ENCODE measurements at places on chromosomes 7 and 10.

GRCh38 chr7:90713628-90714027, 117.5 kb downstream of the CDK14 start:
- DNase-seq, result no peak

DNA sequence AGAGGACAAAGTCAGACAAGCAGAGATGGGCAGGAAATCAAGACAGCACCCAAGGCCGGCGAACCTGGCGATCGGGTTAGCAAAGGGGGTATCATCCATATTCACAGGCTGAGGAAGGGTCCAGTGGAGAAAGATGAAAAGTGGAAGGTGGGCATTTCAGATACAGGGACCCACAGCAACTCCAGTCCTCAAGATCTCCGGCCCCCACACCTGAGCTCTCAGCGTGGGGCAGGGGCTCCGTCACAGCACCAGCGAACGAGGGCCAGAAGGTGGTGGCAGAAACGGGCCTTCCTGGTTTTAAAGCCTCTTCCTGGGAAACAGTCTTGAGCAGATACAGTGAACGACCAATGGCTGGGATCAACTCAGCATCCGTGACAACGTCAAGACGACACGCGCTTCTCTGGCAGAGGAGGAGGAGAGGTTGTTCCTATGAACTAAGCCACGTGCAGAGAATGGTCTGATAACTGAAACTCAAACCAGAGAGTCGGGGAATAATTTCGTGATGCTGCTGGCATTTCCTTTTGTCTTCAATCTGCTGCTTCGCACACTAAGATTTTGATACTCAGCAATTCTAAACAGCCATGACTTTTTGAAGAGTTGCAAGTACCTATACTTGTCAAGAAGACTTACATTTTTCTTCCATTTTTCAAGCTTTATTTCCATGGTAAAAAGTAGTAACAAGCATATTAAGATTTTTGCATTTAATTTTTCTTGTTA, 219.8 kb downstream of the ZMYND11 start:
- DNase-seq, result no peak

DNA sequence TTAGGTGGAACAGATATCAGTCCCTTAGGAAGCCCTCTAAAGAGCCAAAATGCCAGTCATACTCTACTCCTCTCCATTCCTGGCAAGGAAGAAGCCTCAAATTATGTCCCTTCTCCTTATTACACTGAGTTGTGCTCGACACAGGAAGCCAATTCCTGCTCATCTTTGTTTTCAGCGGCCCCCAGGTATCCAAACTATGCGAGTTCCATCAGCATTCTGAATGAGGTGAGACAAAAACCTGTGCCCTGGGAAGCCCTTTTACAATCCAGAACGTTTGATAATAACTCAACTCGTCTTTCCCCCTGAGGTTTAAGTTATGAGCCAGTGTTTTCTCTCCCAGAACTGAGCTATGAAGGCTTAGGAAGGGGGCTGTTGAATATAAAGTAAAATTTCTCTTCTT, 580.5 kb downstream of the NXPH1 start:
- peak; percentile 69 for DNase-seq

- DNase-seq, result no peak
Observed at GRCh38 chr10:112958275-112958995, 8.4 kb downstream of the TCF7L2 start.

- peak; percentile 85 for DNase-seq
Observed at GRCh38 chr10:130737621-130738020, 573.9 kb downstream of the TCERG1L start.

DNA sequence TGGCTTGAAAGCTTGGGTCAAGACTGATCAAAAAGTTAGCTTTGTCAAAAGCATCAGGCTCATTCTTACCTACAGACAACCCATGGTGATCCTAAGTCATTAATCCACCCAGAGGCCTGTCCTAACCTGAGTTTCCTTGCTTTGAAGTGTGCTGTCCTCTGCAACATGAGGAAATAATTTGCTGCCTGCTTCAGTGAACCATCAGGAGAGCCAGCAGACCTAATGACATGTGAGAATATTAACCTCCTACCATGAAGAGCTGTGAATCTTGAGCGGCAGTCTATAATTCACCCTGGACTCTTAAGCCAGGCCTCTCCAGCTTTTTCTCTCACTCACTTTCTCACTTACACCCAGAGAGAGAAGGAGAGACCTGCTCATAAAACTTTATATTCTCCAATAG, 590.0 kb downstream of the LRMDA start:
- DNase-seq, result no peak
